Activated gamma-delta T cell treated with anti-CD3 and anti-CD28 coated beads, Interleukin-2, amount 50 U/mL, for 16 hours (primary cell): ENCODE measurements at places on chromosomes 5 and 9.

DNA sequence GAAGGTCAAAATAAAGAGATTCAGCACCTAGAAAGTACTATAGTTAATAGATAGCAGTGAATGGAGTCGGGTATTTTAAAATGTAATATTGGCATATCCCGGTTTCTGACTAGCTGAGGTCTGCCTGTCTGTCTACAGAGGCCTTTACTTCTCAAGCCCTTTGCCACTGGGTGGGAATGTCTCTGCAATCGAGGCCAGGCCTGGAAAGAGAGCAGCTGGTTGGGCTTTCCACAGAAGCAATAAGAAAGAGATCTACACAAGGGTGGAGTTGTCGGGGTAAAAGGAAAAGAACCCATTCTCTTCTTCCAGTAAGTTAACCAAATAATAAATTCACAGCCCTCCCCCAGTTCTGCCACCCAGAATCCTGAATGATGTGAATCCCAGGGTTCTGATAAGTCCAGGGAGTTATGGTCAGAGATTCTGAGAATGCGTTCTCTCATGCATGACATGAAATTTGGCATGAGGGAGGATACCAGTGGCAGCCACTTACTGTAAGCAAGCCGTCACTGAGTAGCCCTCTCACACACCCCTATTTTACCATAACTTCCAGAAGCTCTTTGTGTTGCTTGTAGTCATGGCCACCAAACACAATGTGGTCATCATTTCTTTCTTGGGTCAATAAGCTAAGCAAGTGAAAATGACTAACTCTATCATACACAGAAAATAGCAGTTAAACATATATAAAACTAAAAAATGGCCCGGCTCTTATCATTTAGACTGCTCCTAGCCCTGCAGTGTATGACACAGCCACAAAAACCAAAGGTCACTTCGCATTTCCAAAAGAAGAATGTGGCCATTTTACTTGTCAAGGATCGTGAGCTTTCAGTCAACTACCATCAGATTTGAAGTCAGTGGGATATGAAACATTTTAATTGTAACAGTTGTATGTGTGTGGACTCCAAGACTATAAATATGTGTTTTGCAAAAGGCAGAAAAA is 185.0 kb downstream of the GLIS3 start:
- no peak for DNase-seq

- no peak for DNase-seq
These were observed 7.5 kb downstream of the HSPA5 start for GRCh38 chr9:125233678-125234077.

DNA sequence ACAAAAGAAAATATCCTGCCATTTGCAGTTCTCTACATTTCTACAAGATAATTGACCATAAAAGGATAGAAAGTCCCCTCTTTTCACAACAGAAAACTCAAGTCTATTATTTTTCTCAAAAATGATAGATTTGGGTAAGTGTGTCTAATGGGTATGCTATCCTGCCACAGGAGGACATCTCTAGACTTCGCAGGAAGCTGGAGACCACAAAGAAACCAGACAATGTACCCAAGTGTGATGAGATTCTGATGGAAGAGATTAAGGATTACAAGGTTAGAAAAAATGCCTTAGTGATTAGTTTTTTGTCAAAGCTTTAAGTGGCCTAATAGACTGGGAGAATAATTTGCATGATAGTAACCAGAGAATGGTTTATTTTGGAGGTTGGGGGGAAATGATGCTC is 28.1 kb downstream of the RNF20 start:
- no peak for DNase-seq

DNA sequence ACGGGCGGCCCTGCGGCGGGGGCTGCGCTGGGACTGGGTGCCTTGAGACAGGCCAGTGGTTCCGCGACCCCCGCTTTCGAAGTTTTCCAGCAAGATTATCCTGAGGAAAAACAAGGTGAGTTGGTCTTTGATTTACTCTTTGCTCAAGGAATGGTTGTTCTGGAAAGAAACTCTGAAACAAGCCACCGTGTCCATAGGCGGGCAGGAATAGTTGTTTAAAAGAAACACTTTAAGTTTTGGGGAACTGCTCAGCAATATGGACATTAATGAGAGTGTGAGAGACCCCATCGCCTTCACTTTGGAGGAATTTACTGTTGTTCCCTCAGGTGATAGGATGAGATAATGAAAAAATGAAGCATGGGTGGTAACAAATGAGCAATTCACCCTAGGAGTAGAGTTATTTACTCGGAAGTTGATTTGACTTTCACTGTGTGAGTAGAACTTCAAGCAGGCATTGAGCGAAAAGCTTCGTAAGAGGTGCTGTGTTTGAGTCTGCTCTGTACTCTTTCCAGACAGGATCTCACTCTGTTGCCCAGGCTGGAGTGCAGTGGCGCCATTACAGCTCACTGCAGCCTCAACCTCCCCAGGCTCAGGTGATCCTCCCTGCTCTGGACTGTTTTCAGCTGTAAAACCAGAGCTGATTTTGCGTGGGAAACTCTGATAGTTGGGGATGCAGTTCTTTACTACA is 1.1 kb downstream of the DMRTA1 start:
- no peak for DNase-seq

- DNase-seq: no peak
These were observed 574.5 kb upstream of the GRAMD2B start for GRCh38 chr5:125848751-125849150.

DNA sequence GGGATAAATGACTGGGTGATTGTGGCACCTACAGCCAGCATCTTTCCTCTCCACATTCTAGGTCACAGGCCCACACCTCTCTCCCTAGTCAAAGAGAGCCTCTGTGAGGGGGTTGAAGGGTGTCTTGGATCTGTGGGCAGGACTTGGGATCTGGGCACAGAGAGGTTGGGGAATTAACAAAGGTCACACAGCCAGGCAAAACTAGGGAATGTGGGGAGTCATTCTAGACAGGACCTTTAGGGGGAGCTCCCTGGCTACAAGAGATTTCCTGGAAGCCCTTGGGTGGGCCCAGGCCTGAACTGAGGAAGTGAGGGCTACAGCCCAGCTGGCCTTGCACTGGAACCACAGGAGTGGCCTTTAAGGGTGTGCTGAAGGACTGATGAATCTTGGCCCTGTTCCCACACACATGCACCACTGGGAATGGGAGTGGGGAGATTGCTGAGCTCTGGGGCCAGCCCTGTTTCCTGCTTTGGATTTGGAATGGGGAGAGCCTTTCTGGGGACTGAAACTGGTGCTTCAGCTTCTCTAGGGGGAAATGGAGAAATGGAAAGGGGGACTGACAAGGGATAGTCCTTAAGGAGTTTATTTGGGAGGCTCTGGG is 12.4 kb upstream of the CXXC5 start:
- no peak for DNase-seq

DNA sequence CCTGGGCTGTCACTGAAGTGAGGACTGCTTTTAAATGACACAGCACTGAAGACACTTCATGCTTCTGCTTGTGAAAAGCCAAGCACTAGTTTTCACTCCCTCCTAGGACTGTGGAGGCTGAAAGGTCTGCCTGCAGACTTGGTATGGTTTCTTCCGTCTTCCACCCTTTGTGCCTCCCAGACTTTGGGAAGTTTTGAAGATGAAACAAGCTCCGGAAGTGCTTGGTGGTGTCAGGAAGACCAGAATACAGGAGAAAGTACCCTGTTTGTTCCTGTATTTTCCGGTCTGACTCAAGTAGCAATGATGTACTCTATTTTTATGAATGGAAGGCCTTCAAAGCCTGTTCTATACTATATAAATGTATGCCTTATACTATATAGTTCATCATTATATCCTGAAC is 222.7 kb downstream of the PDZD2 start:
- no peak for DNase-seq
